ENCODE measurements at places on chromosomes 13 and 19.
A peak's percentile ranks its signal among the peaks of the same experiment; 100 is the strongest.

DNA sequence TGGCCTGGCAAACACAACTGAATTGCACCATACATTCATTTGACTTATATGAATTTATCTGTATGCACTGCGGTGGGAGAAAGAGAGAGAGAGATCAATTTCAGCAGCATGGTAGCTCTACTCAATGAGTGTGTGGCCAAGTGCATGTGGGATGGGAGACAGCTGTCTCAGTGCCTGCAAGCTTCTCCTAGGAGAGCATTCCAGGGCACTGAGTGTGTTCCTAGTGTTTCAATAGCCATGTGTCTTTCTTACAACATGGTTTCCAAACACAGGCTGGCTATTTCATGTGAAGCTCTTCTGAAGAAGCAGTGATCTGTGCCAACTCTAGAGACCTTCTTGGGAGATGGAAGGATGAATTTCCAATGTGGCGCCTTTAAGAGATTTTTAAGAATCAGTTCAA is 43.5 kb downstream of the NEK5 start:
- no peak for DNase-seq

DNA sequence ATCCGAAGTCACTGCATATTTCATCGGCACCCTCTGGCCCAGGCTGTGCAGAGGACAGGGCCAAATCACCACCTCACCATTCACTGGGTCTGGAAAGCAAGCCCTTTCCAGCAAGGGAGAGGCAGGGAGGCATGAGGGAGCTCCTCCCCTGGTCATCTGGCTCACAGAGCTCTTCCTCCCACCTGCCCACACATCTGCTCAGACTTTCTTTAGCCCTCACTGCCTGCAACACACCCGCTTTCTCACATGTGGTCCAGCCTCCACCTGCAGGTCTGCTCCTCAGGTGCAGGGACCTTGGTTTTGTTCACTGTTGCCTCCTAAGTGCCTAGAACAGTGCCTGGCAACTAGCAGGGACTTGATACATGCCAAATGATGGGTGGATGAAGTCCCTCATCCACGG is 21.0 kb upstream of the SLC35E1 start:
- no peak for DNase-seq

DNA sequence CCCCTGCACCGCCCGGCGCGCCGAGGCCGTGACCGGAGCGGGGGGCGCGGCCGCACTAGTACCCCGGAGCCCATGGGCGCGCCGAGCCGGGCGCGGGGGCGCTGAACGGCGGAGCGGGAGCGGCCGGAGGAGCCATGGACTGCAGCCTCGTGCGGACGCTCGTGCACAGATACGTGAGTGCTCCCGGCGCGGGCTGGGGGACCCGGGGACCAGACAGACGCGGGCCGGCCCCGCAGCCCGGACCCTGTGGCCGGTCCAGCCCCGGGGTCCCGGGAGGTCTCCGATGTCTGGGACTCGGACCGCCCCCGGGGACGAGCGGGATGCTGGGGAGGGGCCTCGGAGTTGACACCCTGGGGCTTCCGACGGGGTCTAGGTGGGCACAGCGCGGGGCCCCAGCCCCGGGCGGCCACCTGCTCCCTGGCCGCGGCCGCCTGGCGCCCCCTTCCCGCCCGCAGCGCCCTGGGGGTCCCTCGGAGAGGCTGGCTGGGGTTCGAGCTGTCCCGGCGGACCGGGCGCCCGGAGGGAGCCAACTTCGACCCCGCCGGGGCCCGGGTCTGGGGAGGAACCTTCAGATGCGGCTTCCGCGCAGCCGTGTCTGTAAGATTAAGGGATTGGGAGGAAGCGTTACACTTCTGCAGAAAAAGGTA is 568 bp downstream of the ATP11A start:
- peak; percentile 25 for DNase-seq

DNA sequence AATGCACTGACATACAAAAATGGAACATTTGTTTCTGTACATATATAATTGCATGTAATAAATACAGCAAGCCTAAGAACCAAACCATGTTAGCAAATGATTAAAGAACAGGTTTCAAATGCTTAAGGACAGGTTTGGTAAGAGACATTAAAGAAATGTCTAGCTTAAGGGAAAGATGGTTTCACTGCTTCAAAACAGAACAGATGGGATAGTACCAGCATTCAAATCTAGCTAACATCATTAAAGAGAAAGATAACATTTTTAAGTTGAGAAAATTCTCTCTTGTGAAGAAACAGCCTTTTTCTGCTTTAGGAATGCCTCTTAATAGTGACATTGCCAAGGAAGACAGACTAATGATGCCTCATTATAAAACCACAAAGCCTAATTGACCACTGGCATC is 52.5 kb upstream of the DOCK9 start:
- no peak for DNase-seq

GRCh38 chr19:16519230-16519687 is 23.0 kb downstream of the CHERP start:
- no peak for DNase-seq

DNA sequence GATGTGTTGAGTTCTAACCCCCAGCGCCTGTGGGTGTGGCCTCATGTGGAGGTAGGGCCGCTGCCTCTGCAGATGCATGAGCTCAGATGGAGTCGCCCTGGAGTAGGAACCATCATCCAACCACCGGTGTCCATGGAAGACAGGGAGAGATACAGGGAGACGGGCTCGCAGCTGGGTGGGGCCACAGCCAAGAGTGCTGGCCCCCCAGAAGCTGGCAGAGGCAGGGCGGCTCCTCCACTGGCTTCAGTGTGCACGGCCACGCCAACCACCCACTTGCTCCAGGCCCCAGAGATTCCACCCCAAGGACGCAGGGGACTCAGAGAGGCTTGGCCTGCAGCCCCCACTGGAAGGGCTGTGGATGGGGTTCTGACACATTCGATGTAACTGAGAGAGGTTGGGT is 5.4 kb upstream of the MCF2L start:
- DNase-seq, result no peak

DNA sequence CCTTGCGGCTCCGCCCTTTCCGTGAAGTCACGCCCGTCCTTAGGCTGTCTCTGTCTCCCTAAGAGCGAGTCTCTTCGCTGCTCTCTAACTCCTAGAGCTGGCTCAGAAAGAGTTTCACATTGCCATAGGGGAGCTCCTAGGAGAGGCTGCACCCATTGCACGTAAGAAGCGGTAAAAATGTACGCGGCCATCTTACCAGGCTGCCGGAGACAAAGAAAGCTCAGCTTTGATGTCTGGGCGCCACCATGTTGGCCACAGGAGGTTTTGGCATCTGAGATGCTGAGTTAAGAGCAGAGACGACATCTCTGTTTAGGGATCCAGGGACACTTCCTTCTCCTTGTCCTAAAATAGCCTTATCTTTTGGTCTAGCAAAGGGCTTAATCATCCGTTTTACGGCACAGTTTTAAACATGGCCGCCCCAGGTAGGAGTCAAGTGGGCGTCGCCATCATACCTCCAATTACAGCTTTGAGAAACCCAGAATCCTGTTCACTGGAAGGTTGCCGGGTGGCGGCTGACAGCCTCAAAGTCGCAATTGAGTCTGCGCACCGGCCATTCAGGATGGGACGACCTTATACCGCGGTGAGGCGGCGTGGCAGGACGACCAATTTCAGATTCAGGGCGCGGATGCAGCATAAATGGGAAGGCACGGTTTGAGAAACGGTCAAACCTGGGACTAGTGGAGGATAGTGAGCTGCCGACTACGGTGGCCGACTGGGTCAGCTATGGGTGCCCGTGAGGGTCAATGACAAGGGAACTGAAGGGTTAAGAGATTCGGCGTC is at the start of gene ZNF793:
ZNF793 (plus strand) TSS at position 553 of the 780 bp plus-strand sequence. CDS start 16,501 bp downstream, outside the sequence.
- DNase-seq, result peak; percentile 60

DNA sequence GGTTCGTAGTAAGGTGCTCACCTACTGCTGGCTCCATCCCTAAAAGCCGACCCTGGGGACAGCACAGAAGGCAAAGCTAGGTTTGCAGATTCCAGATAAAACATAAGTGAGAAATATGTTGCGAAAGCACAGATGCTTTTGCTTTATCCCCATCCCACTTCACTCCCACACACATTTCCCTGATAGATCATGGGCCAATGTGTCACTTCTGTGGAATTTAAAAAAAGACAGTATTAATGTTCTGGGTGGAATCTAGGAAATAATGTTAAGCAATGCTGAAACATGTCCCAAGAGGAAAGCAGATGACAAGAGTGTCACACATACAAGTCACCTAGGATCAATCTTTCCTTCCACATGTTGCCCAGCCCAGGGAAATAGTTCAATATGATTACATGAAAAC is 661.0 kb upstream of the MIR17HG start:
- no peak for DNase-seq

GRCh38 chr13:75186379-75186778 is 295.6 kb downstream of the TBC1D4 start:
- no peak for DNase-seq

- no peak for DNase-seq
These were observed 4.3 kb upstream of the HAUS5 start for GRCh38 chr19:35608251-35608650.

GRCh38 chr19:29326351-29326750 is 113.4 kb upstream of the UQCRFS1 start:
- no peak for DNase-seq

DNA sequence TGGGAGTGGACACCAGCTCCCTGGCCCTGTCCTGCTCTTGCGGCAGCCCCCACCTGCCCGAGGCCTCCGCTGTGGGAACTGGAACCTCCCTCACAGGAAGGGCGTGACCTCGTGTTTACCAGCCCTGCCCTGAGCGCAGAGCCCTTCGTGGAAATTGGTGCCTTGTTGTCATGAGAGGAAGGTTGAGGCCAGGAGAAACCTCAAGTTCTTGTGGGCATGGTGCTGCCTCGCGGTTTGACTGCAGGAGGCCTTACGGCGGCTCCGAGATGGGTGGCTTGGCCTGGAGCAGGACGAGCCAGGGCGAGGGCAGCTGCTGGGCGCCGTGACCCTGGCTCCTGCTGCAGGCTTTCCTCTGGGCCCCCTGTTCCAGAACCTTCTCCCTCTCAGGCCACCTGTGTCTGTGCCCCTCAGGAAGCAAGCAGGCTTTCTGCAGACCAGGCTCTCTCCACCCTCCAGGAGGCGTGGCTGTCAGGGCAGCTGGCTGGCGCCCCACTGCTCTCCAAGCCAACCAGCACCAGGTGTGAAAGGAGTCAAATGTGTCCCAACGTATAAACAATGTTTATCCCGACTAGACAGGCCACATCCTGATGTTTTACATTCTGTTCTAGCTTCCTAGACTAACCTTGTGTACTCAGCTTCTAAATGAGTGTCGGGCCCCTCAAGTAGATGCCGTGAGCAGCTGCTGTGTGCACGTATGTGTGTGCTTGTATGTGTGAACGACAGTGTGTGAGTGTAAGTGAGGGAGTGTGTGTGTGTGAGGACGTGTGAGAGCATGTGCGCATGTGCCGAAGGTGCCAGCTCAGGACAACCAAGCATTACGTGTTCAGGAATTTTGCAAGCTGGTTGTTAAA is 10.4 kb upstream of the RASA3 start:
- peak; percentile 60 for DNase-seq

- DNase-seq, result no peak
These were observed 59.0 kb downstream of the FLT1 start for GRCh38 chr13:28435917-28436316.

GRCh38 chr13:114146629-114147028 is 14.2 kb upstream of the RASA3 start:
- DNase-seq, result no peak

GRCh38 chr19:55173714-55174409 is 6.2 kb downstream of the SYT5 start:
- peak; percentile 40 for DNase-seq

DNA sequence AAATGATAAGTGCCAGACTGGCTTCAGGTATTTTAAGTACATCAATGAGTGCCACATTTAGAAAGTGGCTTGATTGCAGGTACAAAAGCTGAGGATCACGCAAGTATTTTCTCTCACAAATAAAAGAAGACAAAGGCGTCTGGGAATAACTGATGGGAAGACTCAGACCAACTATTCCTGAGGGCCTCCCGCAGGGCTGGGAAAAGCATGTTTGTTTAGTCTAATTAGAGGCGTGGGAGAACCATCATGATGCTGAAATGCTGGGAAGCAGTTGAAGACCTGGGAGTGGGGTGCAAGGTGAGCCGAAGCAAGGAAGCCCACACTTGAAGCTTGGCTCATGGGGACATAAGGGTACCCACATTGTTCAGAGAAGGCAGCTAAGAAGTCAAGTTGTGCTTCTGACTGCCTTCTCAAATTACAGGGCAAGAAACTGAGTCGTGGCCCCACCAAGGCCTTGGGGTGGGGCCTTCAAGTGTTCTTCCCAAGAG is 536.0 kb downstream of the MYO16 start:
- no peak for DNase-seq

- DNase-seq, result no peak
These were observed 61.7 kb downstream of the ARHGAP35 start for GRCh38 chr19:46922465-46922864.

DNA sequence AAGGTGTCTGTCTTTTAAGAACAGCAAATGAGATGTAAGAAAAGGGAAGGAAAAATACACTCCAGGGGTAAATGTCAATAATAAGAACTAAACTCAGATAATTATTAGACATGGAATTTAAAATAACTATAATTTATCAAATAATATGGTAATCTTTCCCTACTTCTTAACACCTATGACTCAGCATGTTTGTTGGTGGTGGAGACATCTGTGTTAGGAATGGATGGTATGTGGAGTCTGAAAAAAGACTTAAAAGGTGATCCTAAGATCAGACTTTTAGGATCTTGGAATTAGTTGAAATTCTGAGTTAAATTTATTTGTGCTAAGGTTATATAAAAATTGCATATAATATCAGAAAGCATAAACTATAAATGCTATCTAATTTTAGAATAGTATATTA is 915.1 kb downstream of the SLITRK5 start:
- DNase-seq, result no peak

DNA sequence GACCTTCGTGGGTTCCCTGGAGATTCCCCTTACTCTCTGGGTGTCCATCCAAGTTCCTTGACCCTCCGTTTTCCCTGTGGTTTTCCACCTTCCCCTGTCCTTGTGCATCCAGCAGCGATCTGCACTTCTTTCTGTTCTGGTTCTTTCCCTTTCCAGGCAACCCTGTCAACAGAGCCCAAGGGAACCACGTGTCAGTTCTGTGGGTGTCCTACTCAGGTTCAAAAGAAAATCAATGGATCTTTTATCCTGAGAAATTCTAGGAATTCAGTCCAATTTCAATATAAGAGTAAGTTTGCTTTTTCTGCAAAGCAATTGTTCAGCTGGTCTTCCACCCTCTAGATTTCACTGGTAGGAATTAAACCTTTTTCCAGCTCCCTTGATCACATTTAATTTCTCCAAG is 1394.8 kb upstream of the SLC10A2 start:
- no peak for DNase-seq

DNA sequence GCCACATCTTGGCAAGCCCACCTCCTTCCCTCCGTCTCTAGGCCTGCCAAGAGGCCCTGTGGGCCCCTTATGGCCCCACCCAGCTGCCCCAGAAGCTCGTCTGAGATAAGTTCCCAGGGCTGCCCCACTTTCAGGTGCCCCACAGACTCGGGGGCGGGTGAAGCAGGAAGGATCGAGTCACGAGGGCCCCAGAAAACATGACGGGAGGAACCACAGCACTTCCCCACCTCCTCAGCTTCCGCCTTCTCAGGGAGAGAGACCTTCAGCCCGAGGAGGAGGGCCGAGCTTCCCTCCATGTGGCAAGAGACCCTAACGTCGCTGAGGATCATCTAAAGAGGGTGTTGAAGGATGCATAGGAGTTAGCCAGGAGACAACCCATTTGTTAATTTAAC is 4.5 kb upstream of the IL12RB1 start:
- DNase-seq, result peak; percentile 82

All from activated CD4-positive, alpha-beta T cell treated with anti-CD3 and anti-CD28 coated beads, Interleukin-2, Interleukin-4, amounts not matched to agents 100 ng/mL and 50 ng/mL, durations not matched to agents 16 hours and 8 hours (primary cell).